Stimulated activated CD4-positive, alpha-beta T cell treated with anti-CD3 and anti-CD28 coated beads, Interleukin-15, amount 100 ng/mL, for 24 hours (primary cell): ENCODE measurements at places on chromosomes 16 and 17.
A peak's percentile ranks its signal among the peaks of the same experiment; 100 is the strongest.

DNA sequence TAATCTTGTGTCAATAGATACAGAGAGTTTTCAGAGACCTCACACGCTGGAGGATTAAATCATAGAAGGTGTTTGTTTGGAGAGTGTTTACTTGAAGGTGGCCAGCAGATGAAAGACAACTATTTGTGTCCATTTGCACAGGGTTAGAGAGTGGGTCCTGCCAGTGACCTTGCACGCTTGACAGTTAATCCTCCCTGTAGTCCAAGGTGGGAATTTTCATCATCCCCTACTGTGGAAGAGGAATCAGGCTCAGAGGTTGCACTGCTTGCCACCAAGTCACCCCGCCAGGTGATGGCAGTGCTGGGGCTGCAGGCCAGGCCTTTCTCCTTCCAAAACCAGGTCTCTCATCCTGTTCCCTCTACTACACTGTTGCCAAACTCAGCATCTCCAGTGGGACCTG, 12.3 kb downstream of the CDH1 start:
- DNase-seq: no peak

GRCh38 chr17:40307001-40307730, 1.8 kb upstream of the RARA start:
- DNase-seq: peak; percentile 31

GRCh38 chr16:15513156-15513555, 78.8 kb downstream of the BMERB1 start:
- DNase-seq: no peak

DNA sequence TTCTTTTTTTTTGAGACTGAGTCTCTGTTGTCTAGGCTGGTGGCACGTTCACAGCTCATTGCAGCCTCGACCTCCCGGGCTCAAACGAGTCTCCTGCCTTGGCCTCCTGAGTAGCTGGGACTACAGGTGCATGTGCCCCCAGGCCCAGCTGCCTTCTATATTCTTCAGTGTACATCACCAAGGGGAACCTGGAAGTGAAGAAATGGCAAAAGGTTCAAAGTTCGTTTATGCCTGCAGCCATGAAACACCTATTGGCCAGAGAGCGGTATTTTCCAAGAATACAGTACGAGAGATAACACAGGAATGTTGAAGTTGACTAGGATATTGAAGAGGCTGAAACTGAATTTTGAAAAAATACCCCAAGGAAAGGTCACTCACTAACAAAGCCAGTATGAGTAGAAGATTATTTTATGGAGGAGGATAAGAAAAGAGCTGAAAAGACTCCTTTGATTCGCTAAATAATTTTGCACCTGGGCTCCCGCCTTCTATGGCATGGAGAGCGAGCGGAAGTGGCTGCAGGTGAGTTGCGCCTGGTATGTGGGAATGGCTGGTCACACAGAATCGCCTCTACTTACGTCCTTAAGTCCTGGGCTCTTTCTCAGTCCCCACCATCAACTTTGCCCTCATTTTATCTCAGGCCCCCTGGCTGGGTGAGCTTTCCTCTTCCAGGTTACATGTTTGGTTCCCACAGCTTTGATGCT, 9.8 kb downstream of the ST6GALNAC1 start:
- DNase-seq: no peak

- no peak for DNase-seq
Measured at GRCh38 chr16:49543631-49543946, 170.0 kb downstream of the C16orf78 start.

DNA sequence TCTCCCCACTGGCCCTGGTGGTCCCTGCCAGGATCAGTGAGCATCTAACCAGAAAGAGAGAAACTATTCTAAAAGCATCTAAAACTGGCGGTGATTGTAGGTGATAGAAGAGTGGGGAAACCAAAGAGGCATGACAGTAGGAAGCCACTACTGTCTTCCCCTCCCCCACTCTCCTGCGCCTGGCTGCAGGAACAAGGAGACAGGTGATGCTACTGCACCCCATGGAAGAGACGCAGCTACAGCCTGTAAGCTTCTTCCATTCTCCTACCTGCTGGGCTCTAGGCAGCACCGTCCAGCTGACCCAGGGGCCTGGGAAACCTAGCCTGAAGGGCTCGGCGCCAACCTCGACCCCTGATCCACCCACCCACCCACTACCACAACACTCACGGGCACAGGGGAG, 32.4 kb upstream of the CSNK2A2 start:
- no peak for DNase-seq

- no peak for DNase-seq
Measured at GRCh38 chr17:5598457-5598856, 14.1 kb upstream of the NLRP1 start.

DNA sequence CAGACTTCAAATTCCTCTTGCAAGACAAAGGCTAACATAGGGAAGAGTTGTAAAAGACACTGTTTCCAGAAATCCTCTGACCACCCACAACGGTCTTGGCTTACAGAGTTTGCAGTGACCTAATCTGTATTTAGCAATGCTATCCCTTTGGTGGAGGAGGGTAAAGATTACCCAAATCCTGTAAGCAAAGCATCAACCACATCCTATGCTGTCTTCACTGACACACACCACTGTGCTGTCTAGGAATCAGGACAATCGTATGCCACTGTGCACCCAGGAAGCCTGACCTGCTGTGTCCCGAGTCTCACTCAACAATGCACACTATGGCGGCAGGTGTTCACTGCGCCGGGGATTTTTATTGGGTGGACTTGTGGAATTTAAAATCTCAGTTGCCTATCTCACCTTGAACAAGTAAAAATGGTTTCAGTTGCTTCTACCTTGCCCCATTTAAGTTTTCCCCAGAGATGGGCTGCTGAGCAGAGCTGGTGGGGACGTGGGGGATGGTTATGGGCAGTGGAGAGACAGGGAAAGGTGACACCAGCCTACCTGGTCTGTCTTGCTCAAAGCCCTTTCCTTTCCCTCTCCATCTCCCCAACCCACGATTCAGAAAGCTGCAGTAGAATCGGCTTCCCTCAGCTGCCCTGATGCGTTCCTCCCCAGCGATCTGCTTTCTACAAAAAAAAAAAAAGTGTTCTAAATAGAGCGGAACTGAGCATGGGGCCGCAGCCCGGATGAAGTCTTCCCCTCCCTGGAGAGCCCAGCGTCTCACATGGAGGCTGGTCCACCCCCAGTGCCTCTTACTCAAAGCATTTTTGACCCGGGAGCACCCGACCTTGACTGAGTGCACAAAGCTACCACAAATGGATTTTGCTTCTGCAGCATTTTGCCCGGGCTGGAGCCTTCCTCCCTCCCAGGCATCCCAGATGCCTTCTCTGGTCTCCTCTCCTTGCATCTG, 271.5 kb downstream of the SOX9 start:
- DNase-seq: no peak

- peak; percentile 76 for DNase-seq
Measured at GRCh38 chr17:48037036-48037837, at the start of gene COPZ2. COPZ2 (minus strand) TSS chr17:48037797; CDS start chr17:48037777, 20 bp downstream.

- DNase-seq: no peak
Measured at GRCh38 chr16:35249051-35249450, 1789.6 kb downstream of the TP53TG3F start.

DNA sequence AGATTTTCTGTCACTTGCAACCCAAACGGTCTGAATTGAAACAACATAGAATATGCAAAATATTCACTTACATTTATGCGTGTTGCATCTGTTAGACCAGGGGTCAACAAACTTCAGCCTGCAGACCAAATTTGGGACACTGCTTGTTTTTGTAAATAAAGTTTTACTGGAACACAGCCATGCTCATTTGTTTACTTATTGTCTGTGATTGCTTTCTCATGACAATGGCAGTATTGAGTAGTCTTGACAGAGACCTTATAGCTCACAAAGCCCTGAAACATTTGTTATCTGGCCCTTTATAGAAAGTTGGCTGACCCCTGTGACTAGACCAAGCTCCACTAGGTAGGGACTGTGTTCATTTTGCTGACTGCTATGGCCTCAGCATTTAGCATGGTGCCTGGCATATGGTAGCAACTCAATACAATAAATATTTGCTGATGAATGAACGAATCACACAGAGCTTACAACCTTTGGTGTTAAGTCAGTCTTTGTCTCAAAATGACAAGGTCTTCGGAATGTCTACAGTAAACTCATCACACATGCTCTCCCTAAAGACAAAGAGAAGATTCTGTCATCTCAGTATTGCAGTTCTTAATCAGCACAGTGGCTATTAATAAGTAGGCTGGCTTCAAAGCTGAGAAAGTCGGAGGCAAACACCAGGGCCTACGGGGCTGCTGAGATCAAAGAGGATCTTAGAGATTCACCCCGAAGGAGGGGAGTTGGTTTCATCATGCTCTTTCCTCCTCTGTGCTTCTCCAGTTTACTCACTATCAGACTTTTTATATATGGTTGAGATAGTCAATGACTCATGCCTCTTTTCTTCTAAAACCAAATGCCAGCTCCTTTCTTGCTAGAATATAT, 95.2 kb upstream of the AXIN2 start:
- peak; percentile 71 for DNase-seq

DNA sequence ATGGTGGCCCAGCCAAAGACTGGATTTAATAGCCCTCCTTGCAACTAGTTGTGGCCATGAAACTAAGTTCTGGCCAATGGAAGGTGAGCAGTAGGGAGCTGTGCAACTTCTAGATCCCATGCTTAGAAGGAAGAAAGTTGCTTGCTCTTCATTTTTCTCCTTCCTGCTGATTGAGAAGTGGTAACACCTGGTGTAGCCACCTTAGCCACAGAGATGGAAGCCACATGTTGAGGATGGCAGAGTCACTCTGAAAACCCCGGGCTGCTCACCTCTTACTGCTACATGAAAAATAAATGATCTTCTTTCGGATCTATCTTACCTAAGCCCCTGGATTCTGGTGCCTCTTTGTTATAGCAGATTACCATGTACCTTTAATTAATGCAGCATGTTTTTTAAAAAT, 10.3 kb upstream of the ATP5MC1 start:
- DNase-seq: no peak

- DNase-seq: no peak
Measured at GRCh38 chr17:67818110-67819002, 6.9 kb upstream of the BPTF start.

GRCh38 chr16:85173146-85173980, 61.1 kb upstream of the CIBAR2 start:
- DNase-seq: no peak

DNA sequence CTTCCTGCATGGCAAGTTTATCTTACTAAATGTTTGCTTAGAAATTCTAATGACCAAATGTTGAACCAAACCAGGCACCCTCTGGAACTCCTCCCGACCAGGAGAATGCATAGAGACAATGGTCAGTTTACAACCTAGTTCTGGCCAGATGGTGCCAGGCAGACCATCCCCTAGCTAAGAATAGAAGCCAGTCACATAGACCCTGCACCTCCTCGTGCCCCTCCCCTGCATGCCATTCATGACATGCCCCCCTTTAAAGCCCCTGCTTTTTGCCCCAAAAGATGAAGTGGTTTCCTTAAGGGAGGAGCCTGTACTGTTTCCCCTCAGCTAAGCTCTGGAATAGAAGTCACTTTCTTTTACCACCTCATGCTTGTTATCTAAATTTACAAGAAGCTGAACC, 6.6 kb upstream of the CPHXL start:
- no peak for DNase-seq

DNA sequence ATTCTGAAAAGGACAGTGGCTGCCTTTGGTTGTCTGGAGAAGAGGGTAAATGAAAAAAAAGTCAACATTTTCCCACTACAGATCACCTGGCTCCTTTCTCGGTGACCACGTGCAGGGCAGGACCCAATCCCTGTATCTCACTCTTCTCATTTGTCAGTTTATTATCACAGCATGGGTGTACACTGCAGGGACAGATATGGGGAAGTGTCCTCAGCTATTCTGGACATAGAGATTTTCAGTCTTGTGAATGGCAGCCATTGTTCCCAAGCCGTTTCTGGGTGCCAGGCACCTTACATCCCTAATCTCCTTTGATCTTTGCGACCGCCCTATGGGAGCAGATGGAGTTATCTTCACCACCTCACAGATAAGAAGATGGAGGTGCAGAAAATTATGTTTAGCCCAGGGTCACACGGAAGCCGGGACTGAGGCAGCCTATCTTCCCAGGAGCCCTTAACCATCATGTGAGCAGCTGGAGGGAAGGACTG, 7.2 kb downstream of the ADORA2B start:
- no peak for DNase-seq
